Activated naive CD8-positive, alpha-beta T cell treated with anti-CD3 and anti-CD28 coated beads, Interleukin-2, amount 10 ng/mL, durations not matched to agents 7 days and 5 days (primary cell): ENCODE measurements at places on chromosomes 2 and 18. TPM values are rescaled to one million over a fixed set of nuclear protein-coding genes. Genes with fewer than 3 reads are reported as not detected.

DNA sequence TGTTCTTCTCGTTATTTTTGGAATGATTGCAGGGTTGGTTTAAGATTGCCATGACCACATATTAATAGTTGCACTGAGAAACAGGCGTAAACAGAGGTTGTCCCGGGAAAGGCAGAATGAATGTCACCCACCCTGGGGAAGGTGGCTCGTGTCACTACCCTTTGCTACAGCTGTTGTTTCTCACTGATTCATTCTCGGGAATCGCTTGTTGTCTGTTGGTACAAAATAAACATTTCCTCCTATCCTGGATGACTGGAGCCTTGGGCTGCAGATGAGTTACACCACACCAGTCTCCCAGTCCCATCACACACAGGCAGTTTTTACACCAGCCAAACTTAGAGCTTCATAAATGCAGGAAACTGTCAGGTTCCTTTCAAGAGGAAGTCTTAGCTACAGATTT is 216.7 kb downstream of the GBX2 start:
- DNase-seq = no peak

DNA sequence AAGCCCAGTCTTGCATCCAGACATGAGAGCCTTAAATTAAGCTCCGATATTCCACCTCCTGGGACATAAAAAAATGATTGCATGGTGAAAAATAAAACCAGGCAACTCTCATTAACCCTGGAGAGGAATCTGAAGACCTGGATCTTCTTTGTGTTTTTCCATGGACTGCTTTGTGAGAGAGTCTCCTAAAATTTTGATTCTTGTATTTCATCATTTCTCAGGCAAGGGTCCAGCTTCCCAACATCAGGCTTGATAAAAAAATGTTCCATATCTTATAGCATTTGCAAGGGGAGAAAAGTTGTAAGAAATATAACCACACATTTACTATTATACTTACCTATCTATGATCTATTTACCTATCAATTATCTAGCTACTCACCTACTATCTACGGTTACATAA is 327.5 kb upstream of the SPHKAP start:
- no peak for DNase-seq

- DNase-seq = no peak
Observed at GRCh38 chr2:169095621-169096105, 26.3 kb downstream of the DHRS9 start.

GRCh38 chr2:134601264-134601663 is 117.5 kb downstream of the TMEM163 start:
- no peak for DNase-seq

DNA sequence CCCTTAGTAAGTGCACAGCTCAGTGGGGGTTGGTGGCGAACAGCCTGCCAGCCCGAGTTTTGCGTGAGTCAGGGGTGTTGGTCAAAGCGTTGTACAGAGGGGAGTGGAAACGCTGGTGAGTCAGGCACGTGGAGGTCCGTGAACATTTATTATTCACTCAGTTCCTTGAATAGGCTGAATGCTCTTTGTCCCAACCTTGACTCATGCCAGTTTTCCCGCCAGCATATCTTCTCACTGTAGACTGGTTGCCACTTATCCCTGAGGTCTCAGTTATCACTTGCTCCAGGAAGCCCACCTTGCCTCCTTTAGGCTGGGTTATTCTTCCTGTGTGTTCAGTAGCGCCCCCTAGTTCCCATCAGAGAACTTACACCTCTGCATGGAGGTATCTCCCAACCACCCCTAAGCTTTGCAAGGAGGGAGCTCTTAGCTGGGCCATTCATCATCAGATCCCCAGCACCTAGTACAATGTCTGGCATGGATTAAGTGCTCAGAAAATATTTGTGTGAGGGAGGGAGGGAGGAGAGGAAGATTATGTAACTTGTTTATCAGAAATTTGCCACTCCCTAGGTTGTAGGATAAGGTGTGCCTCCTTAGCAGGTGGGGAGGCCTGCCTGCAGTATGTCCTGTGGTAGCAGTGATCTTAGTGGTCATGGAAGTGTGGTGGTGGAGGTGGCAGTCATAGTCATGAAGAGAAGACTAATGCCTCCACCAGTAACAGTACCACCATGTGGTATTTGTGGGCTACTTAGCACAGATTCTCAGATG is 72.1 kb downstream of the CABLES1 start:
- no peak for DNase-seq

GRCh38 chr18:55356815-55357214 is 231.2 kb downstream of the TCF4 start:
- no peak for DNase-seq

DNA sequence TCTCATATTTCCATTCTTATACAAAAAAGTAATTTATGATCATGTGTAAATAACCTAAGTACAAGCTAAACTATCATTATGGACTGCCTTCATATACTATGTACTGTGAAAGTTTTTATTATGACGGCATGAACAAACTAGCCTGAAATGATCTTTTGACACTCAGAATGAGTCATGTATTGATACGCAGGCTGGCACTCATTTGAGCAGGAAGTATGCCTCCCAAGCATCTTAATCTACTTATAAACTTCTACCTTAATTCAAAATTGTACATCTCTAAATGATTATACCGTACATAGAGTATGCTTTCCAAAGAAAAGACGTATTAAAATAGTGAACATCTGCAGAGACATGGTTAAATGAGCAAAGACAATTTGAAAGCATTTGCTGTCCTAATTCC is 207.1 kb upstream of the SPOPL start:
- no peak for DNase-seq

GRCh38 chr2:73984922-73985307 is 205 bp downstream of the TET3 start:
- DNase-seq = peak; percentile 82

DNA sequence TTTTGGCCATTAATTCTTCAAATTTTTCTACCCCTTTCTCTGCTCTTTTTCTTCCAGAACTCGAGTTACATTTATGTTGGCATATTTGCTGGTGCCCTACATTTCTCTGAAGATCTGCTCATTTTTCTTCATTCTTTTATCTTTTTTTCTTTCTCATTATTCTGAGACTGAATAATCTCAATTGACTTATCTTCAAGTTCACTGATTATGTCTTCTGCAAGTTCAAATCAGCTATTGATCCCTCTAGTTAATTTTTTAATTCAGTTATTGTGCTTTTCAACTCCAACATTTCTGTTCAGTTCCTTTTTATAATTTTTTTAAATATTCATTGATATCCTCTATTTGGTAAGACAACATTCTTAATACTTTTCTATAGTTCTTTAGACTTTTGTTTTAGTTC is 3.2 kb downstream of the CFAP210 start:
- DNase-seq = no peak

- no peak for DNase-seq
Observed at GRCh38 chr18:75250471-75250821, 39.8 kb downstream of the TSHZ1 start.

GRCh38 chr2:185811580-185811979 is 73.0 kb downstream of the FSIP2 start:
- no peak for DNase-seq

DNA sequence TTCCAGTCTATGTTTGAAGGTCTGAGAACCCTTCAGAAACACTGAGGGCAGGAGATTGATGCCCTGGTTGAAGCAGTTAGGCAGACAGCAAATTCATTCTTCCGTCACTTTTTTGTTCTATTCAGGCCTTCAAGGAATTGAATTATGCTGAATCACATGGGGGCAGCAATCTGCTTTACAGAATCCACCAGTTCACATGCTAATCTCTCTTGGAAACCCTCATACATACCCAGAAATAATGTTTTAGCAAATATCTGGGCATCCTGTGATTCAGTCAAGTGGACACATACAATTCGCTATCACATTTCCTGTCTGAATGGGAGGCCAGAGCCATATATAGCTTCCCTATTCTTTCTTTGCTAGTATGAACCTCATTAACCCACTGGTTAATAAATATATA is 301.4 kb upstream of the CNTNAP5 start:
- DNase-seq = no peak

DNA sequence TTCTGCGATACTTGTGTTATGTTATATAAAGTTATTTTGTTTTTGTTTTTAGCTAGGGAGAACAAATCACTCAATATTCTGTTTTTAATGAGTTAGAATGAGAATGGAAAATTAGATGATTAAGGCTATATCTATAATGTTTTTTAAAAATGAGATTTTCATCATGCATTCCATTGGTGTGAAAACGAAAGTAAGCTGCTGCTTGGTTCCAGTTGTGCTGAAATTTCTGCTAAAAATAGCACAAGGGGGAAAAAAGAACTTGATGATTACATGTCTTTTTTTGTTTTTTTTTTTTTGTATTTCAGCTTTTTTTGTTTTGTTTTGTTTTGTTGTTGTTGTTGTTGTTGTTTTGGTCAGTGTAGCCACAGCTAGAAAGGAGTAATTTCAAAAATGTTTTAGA is 242.6 kb upstream of the KCNJ3 start:
- no peak for DNase-seq

GRCh38 chr18:46466234-46467160 is 190.5 kb downstream of the LOXHD1 start:
- no peak for DNase-seq

DNA sequence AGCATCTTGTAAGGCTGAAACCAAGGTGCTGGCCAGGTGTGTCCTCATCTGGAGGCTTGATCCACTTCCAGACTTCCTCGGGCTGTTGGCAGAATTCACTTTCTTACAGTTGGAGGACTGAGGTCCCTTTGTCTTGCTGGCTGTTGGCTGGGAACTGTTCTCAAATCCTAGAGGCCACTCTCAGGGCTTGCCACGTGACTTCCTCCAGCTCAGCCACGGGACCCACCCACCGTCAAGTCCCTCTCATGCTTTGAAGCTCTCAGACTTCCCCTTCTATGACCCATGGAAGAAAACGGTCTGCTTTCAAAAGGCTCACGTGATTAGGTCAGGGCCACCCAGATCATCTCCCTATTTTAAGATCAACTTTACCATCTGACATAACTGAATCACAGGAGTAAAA is 77.1 kb downstream of the SMAD4 start:
- DNase-seq = no peak

DNA sequence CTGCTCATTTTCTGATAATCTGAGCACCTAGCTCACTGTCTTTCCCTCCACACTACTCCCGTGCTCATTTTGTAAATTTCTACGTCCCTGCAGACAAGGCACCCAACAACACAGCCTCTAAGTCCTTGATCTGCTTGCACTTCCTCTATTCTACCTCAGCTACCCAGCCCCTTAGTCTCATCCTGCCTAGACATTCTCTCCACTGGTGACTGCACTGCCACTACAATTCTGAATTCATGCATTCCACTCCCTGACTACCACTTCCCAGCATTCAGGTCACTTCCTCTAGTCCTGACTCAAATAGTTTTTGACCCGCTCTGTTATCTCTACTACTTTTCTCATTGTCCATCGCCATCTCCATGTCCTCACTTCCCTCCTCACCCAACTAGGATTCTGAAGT is 155.7 kb downstream of the DYM start:
- DNase-seq = no peak

DNA sequence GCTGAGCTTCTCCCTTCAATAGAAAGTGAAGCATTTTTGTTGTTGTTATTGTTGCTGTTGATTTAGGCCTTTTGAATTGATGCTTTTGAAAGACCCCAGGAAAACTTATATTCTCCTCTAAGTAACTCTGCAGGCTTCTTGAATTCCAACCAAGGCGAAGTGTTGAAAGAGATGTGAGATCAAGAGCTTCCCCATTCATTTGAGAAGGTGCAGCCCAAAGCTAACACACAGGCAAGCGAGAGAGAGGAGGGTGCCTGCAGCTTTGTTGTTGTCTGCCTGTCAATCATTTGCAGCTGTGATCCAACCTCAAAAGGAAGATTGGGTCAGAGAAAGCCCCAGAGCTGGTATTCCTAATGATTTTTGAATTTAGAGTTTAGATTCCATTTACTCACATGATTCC is 963.6 kb upstream of the CNTNAP5 start:
- no peak for DNase-seq

GRCh38 chr2:60855989-60856669 is 25.2 kb upstream of the REL start:
- no peak for DNase-seq

The LAMA3 gene
- total RNA-seq = 0.19 TPM

The REG1B gene
- total RNA-seq = not detected

The SPP2 gene
- total RNA-seq = not detected

The AGAP1 gene
- 4.5 TPM for total RNA-seq

The CLEC4F gene
- not detected for total RNA-seq

The SLC5A7 gene
- not detected for total RNA-seq

The SLC4A5 gene
- 6.6 TPM for total RNA-seq

The SH2D6 gene
- 0.94 TPM for total RNA-seq

The ITGB1BP1 gene
- total RNA-seq = 122 TPM

The LCT gene
- total RNA-seq = 0.14 TPM

The IL36G gene
- total RNA-seq = not detected

The POTEI gene
- not detected for total RNA-seq
